ENCODE measurements at places on chromosomes 4 and X.
A peak's percentile ranks its signal among the peaks of the same experiment; 100 is the strongest.

DNA sequence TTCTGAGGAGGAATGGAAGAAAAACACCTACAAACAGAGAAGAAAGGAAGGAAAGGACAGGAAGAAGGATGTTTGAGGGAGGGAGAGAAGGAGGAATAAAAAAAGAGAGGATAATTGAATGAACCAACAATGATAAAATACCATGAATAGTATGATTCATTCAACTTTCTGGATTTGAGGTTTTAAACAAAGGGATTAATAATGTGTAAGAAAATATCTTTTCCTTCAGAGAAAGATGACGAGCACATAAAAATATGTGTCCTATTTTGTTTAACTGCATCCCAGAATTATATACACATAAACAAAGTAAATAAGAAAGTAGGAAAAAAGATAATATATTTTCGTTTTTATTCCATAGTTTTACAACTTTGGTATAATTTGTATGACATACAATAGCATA, 1380.4 kb downstream of the STIM2 start:
- DNase-seq = no peak

GRCh38 chrX:118948270-118948669, 26.1 kb upstream of the LONRF3 start:
- no peak for DNase-seq

DNA sequence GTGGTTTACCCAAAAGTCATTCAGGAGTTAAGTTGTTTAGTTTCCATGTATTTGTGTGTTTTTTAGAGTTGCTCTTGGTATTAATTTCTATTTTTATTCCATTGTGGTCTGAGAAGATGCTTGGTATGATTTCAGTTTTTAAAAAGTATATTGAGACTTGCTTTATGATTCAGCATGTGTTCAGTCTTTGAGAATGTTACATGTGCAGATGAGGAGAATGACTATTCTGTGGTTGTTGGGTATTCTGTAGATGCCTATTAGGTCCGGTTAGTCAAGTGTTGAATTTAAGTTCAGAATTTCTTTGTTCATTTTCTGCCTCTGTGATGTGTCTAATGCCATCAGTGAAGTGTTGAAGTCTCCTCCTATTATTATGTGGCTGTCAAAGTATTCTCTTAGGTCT, 249.4 kb downstream of the ARHGAP10 start:
- DNase-seq = peak; percentile 2

DNA sequence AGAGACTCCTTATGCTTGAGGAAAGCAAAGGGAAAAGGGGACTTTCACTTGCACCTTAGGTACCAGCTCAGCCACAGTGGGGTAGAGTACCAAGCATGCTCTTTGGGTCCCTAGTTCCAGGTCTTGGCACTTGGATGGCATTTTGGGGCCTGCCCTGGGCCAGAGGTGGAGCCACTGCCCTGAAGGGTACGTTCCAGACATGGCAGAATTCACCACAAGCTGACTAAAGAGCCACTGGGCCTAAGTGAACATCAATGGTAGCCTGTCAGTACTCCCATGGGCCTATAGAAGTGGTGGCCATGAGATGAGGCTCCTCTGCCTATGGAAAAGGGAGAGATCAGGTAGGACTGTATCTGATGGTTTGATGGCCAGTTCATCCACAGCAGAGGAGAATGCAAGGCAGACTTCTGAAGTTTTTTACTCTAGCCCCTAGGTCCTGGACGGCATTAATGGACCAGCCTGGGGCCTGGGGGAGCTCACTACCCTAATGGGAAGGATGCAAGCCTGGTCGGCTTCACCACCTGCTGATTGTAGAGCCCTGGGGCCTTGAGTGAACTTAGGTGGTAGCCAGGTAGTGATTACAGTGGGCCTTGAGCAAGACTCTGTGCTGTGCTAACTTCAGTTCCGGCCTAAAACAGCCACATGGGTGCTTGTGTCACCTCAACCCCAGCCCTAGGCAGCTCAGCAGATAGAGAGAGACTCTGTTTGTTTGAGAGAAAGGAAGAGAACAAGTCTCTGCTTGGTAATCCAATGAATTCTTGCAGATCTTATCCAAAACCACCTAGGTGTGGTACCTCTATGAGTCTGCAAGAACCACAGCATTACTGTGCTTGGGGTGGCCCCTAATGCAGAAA, 19.8 kb upstream of the HSFX4 start:
- no peak for DNase-seq

DNA sequence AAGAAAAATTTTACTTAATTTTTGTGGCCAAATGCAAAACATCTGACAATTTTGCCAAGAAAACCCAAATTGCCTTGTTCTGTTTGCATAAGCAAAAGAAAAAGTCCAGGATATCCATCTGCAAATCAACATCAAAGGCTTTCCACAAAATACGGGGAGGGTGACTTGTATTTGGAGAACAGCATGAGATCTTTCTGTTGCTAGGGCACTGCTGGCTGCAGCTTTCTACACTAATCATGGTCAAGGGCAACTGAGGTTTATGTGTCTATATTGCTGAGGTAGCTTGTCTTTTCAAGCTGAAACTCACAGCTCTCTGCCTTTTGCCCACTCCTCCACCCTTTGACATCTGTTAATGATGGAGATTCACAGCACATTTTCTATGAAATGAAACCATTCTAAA, 389.1 kb downstream of the NKX6-1 start:
- no peak for DNase-seq
